ENCODE measurements at places on chromosomes 13 and 19.

DNA sequence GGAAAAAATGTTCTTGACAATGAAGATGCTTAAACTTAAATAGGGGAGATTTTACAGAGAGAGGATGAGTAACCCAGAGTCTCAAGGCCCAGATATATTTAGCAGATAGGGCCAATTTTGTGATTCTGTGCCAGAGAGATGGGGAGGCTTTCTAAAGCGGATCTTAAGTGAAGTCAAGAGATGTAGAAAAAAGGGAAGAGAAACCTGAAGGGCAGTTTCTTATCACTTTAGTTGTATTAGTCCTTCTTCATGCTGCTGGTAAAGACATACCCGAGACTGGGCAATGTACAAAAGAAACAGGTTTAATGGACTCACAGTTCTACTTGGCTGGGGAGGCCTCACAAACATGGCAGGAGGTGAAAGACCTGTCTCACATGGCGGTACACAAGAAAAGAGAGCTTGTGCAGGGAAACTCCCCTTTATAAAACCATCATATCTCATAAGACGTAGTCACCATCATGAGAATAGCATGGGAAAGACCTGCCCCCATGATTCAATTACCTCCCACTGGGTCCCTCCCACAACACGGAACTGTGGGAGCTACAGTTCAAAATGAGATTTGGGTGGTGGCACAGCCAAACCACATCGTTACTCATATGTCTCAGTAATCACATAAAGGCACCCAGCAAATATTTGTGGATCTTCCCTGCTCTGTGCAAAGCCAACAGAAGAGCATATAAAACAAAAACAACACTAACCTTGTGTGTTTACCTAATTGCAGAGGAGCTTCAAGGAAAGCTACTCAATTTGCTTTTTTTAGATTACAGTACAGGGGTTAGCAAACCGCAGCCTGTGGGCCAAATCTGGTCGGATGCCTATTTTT is 102.6 kb upstream of the MYCBP2 start:
- no peak for DNase-seq

GRCh38 chr13:89520468-89520867 is 1827.0 kb upstream of the MIR17HG start:
- DNase-seq: no peak

DNA sequence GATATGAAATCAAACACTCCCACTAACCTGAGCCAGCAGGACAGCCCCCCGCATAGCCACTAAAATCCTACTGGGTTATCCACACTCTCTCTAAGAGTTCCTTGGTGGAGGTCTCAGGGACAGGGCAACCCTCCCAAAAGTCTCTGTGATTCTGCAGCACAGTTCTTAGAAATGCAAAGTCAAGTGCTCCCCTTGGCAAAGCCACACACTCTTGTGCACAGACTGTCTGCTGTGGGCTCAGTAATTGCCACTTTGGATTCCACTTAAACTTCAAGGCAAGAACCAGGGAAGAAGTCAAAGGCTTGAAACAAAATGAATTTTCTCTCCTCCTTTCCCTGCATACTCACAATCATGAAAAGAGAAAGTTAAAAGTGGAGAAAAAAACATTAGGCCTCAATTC is 61.5 kb downstream of the DOCK9 start:
- no peak for DNase-seq

GRCh38 chr13:95298169-95298965 is 2.9 kb downstream of the ABCC4 start:
- no peak for DNase-seq

- no peak for DNase-seq
Measured at GRCh38 chr19:29201855-29202254, 11.1 kb downstream of the UQCRFS1 start.
